ENCODE measurements at places on chromosomes 7 and 10.

GRCh38 chr10:71225291-71226058 is 13.1 kb downstream of the UNC5B start:
- DNase-seq, result no peak

- no peak for DNase-seq
These were observed 22.9 kb downstream of the SORCS1 start for GRCh38 chr10:107141524-107142061.

DNA sequence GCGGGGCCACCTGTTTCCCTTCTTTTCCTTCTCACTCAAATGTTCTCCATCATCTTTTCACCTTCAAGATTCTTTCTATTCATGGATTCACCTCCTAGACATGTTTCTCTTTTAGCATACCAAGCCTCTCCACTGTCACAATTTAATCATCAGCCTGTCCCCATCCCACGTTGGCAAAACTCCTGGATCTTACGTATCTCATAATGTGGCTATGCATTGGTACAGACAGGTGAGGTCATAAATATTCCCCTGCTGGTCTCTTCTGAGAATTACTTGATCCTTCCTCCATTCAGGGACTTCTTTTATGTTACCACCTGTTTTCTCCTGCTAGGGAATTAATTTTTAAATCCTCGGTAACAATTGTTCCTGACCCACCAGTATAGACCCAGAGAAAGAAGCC is 262.6 kb upstream of the NEBL start:
- DNase-seq, result no peak

DNA sequence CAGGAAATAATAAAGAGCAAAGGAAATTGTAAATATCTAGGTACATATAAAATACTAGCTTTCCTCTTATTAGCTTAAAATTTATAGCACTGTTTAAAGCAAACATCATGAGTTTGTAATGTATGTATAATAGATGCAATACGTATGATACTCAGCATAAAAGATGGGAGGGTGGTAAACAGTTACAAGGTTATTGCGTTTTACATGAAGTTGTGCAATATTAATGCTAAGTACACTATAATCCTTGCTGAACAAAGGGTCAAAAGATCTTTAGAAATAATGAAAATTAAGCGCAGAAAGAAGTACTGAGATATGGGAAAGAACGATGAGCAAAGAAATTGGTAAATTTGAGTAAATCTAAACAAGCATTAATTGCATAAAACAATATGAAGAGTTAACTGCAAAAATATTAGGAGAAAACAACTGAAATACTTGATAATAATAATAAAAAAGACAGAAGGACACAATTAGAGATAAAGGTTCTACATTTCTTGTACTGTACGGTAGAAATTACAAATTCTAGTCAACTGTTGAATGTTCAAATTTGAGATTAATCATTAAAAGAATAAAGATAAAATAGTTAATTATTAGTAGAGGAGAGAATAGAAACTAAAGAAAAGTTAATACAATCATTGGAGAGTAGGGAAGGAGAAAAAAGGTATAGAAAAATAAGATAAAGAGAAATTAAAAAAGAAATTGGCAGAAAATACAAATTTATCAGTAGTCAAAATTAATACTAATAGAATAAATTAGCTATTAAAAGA is 17.9 kb downstream of the C10orf67 start:
- no peak for DNase-seq

- no peak for DNase-seq
These were observed 64.8 kb upstream of the VWC2 start for GRCh38 chr7:49708590-49708989.

- no peak for DNase-seq
These were observed 125.0 kb downstream of the FAM53B start for GRCh38 chr10:124619195-124619594.

Measured in stimulated activated CD8-positive, alpha-beta memory T cell treated with anti-CD3 and anti-CD28 coated beads, Interleukin-12 subunit alpha, Interleukin-12 subunit beta, amount 100 ng/mL, for 1 hour (primary cell).